Esophagus muscularis mucosa (tissue), 4 donors: ENCODE measurements at places on chromosomes 16 and 17. TPM values are rescaled to one million over a fixed set of nuclear protein-coding genes. Genes with fewer than 3 reads are reported as not detected.

The XYLT1 gene
- total RNA-seq = 37.4 TPM

The NLGN2 gene
- total RNA-seq = 12.0 TPM

DNA sequence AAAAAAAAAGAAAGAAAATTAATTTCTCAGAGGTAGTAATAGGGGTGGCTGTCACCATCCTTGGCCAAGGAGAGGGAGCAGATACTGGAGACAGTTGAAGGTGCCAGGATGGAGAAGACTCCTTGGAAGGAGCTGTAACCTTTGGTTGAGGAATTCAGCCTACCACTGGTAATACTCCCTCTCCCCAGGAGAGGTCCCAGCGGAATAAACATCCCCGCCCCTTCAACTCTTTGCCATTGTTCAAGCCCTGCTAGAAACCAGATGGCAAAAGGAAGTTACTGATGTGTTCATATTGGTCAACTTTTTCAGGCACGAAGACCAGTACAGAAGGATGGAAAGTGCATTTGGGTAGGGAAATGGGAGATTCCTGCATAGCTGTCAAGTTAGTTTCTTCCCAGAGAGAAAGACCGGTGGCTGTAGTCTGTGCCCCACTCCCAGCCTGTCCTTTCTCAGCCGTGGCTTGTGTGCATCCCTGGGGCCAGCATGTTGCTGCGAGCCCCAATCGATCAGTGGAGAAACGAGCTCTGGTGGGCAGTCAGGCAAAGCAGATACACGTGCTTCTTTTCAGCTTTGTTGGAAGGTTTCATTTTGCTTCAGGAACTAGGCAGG, 612.1 kb downstream of the MAF start:
- DNase-seq = no peak

GRCh38 chr16:67279296-67280089, at the start of gene PLEKHG4:
TSS of gene PLEKHG4 (plus strand) at chr16:67279532. CDS start at chr16:67280045, 513 bp downstream.
- no peak for DNase-seq

GRCh38 chr17:28657756-28658155, 4.0 kb downstream of the SDF2 start:
- no peak for DNase-seq

The KRTAP1-1 gene
- not detected for total RNA-seq

The SLC16A13 gene
- total RNA-seq = 0.33 TPM

- DNase-seq = no peak
These were observed 31.1 kb downstream of the BAIAP2 start for GRCh38 chr17:81066072-81066471.

The CMTM2 gene
- not detected for total RNA-seq

GRCh38 chr17:46720408-46720807, 98.1 kb downstream of the WNT3 start:
- DNase-seq = no peak

DNA sequence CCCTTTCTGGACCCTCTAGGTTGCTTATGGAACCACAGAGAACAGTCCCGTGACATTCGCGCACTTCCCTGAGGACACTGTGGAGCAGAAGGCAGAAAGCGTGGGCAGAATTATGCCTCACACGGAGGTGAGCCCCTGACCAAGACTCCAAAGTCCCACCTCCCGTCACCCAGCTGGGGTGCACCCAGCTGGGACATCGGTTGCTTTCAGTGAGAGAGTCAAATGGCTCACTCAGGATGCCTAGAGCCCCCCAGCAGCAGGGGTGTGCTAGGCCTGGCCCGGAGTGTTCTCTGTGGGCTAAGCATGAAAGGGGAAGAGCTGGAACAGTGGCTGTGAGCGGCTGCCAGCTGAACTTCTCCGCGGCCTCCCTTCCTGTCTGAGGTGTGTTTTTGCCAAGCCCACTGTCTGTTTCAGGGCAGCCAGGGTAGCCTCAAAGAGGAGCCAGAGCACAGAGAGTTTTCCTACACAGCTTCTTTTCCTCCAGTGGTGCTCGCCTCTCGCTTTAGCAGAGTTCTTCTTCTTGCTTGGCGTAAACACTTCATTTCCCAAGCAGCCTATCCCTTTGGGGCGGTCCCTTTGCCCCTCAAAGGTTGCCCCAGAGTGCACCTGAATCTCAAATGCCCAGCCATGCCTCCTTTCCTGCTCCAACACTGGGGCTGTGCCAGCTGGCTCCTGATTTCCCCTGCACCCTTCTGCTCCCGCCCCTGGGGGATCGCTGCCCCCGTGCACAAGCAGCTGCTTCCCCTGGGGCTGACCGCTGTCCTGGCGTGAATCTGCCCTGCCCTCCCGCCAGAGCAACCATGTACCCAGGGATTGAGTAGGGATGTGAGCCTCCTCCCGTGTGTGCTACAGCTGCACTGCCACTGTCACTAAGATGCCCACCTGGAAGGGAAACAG, 2.6 kb upstream of the CHAD start:
- no peak for DNase-seq

GRCh38 chr16:89564476-89565255, 4.2 kb downstream of the RPL13 start:
- DNase-seq = no peak

The RAB11FIP3 gene
- total RNA-seq = 66.3 TPM

- no peak for DNase-seq
These were observed 2.7 kb downstream of the SOCS1 start for GRCh38 chr16:11253009-11253994.

- DNase-seq = no peak
These were observed 516.2 kb downstream of the HAPSTR1 start for GRCh38 chr16:9607515-9608230.

DNA sequence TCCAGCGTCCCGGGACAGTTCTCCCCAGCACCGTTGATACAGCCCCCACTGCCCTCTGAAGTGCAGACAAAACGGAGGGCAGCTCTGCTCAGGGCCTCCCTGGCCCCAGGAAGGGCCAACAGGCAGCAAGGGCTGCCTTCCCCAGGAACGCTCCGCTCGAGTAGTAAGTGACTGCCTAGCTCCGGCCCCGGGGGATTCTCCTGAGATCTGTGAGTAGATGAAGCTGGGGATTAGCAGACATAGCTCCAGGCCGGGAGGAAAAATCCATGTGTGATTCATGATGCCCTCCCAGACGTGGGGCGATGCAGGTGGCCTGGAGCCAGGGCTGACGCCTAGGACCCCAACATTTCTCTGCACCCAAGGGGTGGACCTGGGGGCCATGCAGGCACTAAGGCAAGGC, 85.3 kb downstream of the ENGASE start:
- DNase-seq = no peak

- DNase-seq = no peak
These were observed 27.7 kb downstream of the CLUH start for GRCh38 chr17:2683912-2684311.

The ZSCAN10 gene
- total RNA-seq = not detected

- DNase-seq = peak; percentile 37
These were observed 49.2 kb downstream of the METTL16 start for GRCh38 chr17:2462481-2462880.

The FBXO39 gene
- total RNA-seq = not detected

- no peak for DNase-seq
These were observed 46.6 kb downstream of the PECAM1 start for GRCh38 chr17:64343833-64344637.
